Non-pigmented ciliary epithelial cell (primary cell): ENCODE measurements at places on chromosomes 7 and 10.

DNA sequence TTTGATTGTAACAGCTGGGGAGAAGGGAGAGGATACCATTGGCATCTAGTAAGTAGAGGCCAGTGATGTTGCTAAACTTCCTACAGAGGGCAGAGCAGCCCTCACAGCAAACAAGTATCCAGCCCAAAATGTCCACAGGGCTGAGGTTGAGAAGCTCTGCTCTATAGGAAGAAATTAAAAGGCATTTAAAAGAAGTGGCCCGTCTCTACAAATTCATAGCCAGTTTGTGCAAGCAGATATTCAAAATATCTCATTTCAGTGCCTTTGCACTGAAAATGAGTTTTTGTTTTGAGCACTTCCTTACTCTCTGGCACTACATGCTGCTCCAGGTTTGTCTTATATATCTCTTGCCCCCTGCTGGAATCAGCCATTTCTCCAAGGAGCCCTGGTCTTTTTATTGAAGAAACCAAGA, 330.0 kb downstream of the BBS9 start:
- no peak for DNase-seq

GRCh38 chr10:65320236-65321026, 1605.4 kb upstream of the LRRTM3 start:
- no peak for DNase-seq

DNA sequence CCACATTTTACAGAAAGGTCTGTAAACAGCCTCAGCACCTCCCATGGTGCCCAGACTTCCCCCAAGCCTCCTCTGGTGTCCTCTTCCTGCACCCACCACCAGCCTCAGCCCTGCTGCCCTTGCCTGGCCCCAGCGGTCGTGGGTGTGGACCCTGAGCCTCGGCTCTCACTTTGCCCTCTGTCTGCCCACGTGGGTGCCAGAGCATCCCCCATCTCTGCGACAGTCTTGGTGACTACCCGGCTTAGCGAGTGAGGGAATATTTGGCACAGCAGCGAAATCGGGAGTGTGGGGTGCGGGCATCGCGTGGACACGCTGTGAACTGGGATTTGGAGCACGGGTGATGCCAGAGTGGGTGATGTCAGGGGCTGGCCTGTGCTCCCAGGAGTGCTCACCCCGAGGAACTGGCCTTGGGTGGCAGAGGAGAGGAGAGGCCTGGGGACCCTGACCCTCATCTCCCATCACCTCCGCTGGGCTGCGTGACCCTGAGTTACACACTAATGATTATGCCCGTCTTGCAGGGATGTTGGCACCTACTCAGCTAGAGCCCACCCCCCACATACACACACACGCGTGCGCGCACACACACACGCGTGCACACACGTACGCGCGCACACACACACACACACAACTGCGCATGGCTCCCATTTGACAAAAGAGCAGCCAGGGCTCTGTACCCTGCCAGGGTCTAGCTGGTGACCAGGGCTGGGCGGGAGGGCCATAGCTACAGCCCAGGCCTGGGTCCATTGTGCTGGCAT, 8.7 kb downstream of the ELFN1 start:
- DNase-seq, result no peak

GRCh38 chr10:46555366-46555712, 1.1 kb downstream of the GPRIN2 start:
- DNase-seq, result no peak

DNA sequence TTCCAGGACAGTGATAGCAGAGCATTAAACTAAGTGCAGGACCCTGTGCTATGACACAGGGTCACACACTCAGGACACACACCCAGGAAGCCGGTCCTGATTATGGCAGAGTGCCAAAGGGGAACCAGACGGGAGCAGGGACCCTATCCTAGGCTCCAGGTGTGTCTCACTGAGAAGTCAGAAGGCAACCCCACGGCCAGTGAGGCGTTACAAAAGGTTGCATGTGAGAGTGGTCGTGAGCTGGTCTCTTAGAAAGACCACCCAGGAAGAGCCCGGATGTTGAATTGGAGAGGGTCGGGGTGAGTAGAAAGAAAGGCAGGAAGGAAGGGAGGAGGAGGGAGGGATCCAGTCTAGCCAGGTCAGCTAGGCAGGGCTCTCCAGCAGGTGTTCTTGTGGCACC, 31.0 kb downstream of the FRMPD2 start:
- DNase-seq, result no peak
